Fibroblast of skin of scalp (primary cell): ENCODE measurements at places on chromosomes 2 and 18.

GRCh38 chr2:136966485-136966884, 201.1 kb downstream of the THSD7B start:
- no peak for DNase-seq

DNA sequence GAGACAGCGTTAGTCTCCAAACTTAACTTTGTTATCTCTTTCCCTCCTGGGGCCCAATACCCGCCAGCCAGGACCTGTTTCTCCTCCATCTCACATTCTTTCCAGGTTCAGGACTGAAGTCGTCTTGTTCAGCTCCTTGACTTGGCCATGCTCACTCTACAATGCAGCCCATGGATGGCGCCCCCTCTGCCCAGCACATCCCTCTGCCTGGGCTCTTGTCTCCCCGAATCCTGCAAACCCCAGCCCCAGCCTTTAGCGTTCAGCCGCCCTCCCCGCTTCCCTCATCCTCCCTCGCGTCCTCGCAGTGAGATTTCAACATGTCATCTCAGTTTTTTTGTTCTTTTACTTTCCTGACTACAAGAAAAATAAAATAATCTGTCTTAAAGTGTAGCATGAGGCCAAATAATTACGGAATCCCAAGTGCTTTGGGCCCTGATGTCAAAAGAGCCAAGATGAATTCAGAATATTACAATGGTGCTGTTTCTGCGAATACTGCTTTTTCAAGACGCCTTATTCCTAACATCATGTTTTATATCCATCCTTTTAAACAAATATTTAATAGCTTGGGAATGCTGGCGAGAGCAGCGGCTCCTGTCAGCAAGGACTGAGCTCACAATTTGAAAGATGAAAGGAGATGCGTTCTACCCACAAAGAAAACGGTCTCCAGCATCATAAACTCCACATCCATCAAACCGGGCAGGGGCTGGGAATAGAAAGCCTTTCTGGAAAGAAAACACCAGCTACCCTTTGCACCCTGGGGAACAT, 1.0 kb downstream of the FAM178B start:
- DNase-seq, result no peak

- DNase-seq, result no peak
Observed at GRCh38 chr18:75209951-75210258, 692 bp upstream of the TSHZ1 start.

DNA sequence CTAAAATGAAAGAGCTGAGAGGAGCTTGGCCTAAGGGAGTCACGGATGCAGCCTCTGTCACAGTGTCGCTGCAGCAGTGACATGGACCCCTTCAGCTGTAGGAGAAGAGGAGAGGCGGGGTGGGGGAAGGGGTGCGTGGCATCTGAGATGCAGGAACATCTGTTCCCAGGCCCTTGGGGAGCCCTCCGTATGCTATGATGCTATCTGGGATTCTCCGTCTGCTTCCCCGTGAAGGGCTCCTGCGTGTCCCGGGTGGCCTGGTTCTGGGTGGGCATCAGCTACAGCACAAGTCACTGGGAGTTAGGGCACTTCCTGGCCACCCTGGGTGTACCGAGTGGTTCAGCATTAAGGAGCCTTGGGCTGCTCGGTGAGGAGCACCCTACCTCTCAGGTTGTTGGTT, 35.6 kb upstream of the B3GNT7 start:
- DNase-seq, result no peak

GRCh38 chr2:26086155-26086637, 52.3 kb downstream of the RAB10 start:
- peak; percentile 21 for DNase-seq

- DNase-seq, result no peak
Observed at GRCh38 chr18:39721712-39722111, 2156.1 kb upstream of the CELF4 start.

GRCh38 chr18:78836838-78837237, 142.8 kb upstream of the SALL3 start:
- no peak for DNase-seq

DNA sequence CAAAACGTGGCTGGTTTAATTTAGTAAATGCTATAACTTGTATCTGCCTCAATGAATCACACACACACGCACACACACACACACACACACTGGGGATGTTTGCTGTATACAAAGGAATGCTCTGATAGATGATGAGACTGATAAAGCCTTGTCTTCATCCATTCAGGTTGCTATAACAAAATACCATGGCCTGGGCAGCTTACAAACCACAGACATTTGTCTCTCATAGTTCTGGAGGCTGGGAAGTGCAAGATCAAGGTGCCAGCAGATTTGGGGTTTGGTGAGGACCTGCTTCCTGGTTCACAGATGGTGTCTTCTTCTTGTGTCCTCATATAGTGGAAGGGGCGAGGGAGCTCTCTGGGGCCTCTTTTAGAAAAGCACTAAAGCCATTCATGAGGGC, 149.5 kb upstream of the HDAC4 start:
- no peak for DNase-seq

- peak; percentile 67 for DNase-seq
Observed at GRCh38 chr2:15271941-15272542, 289.1 kb downstream of the NBAS start.

DNA sequence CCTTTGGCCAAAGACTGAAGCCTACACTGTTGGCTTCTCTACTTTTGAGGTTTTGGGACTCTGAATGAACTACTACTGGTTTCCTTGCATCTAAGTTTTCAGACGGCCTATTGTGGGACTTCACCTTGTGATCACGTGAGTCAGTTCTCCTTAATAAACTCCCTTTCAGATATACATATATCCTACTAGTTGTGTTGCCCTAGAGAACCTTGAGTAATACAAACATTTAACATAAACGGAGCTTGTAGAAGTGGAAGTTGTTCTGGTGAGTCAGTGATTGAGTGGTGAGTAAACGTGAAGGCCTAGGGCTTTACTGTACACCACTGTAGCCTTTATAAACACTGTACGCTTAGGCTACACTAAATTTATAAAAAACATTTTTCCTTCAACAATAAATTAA, 107.2 kb upstream of the CDH2 start:
- DNase-seq, result peak; percentile 3

- DNase-seq, result peak; percentile 55
Observed at GRCh38 chr2:60641811-60642788, 88.6 kb upstream of the BCL11A start.

DNA sequence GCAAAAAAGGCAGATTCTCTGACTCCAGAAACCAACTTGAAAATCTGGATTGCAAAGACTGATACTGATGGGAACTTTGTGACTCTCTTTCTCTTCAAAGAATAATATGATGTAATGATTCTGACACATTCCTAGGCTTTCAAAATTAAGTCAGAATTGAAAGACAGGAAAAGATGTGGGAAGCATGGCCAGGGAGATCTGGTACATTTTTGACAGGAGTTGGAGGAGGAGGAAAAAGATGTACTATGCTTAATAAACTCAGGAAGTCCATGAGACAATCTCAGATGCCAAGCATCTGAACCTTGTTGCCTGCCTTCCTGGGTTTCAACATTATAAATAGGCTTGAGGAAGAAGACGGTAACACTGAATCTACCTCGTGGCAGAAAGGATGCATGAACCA, 34.2 kb downstream of the KLF7 start:
- DNase-seq, result no peak

DNA sequence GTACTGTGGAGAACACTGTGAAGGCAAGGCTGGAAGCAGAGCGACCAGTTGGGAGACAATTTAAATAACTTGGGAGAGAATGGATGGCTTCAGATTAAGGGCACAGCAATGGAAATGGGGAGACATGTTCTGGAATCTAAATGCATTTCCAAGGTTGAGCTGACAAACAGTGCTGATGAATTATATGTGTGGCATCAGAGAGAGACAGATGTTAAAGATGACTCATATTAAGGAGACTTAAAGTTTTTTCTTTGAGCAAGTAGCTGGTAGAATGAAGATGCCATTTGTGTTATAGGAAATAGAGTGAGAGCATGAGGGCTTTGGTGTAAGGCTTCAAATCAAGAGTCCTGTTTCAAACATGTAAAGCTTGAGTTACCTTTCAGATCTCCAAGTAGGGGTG, 441.8 kb downstream of the SETBP1 start:
- DNase-seq, result no peak

DNA sequence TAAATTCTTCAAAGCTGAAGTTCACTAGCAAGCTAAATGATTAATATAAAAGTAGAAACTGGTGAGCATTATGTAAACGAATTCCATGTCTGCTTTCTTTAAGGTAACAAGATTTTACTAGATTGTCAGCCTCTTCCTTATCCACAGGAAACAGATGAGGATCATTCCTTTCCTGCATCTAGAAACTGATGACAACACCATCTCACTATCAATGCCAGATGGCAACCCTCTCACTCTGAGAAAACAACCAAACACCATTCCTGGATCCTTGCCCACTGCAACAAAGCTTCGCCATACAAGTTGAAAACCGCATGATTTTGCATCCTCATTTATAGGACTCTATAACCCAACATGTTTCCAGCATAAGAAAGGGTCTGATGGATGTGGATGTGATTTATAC, 122.9 kb downstream of the ZNF521 start:
- DNase-seq, result peak; percentile 82

GRCh38 chr2:58598171-58598570, 357.0 kb upstream of the FANCL start:
- DNase-seq, result no peak

GRCh38 chr2:195824478-195824877, 167.5 kb downstream of the SLC39A10 start:
- DNase-seq, result no peak

- DNase-seq, result no peak
Observed at GRCh38 chr18:24559526-24559925, 99.1 kb downstream of the HRH4 start.

GRCh38 chr2:101528501-101528900, 53.6 kb upstream of the RFX8 start:
- no peak for DNase-seq

- peak; percentile 18 for DNase-seq
Observed at GRCh38 chr2:51003345-51004192, 28.4 kb downstream of the NRXN1 start.

- DNase-seq, result no peak
Observed at GRCh38 chr18:35019933-35020332, 21.3 kb upstream of the MAPRE2 start.

DNA sequence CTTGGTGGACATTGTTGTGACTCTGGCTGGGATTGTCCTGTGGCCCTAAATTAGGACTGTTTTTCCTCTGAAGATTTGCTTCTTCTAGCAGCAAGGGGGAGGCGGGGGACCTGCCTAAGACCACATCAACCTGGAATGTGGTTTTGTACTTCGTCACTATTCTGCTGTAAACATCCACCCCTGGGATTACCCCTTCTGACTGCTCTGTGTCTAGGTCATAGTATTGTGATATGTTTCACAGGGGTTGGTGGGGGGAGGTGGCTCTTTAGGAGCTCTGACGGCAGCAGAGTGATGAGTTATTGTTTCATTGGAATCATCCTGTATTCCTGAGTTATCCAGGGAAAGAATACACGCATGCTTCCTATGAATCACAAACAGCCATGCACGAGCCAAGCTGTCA, 226.4 kb upstream of the MYT1L start:
- DNase-seq, result no peak

GRCh38 chr2:240532031-240532775, 25.6 kb downstream of the ANKMY1 start:
- DNase-seq, result no peak

DNA sequence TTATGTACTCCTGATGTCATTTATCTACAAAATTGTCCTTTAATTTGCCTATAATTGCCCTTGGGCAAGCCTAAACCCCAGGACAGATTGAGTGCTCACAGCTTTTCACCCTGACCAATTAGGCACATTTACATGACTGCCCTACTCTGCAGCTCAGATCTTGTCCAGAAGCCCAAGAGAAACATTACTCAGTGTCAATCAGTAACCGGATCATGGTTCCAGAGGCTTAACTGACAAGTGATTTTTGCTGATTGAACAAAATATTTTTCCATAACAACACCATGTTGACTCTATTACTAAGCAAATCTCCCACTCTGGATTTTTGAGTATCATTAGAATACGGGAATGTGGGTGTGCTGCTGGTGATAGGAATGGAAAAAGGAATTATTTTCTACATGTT, 465.4 kb upstream of the TNP1 start:
- DNase-seq, result no peak

DNA sequence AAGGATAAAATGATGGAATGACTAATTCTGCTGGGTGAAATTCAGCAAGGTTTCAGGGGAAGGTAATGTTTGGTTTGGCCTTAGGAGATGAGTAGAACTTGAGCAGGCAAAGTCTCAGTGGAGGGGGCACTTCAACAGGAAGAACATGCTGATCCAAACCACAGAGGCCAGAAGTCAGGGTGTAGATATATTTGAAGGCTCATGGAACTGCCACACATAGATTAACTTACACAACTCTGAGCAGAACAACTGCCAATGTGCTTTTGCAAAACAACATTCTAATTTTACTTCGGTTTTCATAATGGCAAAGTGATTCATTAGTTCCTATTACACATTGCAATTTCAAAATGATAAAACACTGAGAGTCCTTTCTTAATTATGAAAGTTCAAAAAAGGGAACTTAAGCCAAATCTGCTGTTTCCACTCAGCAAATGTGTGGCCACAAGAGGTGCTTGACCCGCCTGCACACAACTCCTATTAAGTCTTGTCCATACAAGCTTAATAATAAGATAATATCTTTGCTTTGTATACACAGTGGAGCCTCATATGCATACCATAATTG, 284.8 kb downstream of the MREG start:
- peak; percentile 84 for DNase-seq

DNA sequence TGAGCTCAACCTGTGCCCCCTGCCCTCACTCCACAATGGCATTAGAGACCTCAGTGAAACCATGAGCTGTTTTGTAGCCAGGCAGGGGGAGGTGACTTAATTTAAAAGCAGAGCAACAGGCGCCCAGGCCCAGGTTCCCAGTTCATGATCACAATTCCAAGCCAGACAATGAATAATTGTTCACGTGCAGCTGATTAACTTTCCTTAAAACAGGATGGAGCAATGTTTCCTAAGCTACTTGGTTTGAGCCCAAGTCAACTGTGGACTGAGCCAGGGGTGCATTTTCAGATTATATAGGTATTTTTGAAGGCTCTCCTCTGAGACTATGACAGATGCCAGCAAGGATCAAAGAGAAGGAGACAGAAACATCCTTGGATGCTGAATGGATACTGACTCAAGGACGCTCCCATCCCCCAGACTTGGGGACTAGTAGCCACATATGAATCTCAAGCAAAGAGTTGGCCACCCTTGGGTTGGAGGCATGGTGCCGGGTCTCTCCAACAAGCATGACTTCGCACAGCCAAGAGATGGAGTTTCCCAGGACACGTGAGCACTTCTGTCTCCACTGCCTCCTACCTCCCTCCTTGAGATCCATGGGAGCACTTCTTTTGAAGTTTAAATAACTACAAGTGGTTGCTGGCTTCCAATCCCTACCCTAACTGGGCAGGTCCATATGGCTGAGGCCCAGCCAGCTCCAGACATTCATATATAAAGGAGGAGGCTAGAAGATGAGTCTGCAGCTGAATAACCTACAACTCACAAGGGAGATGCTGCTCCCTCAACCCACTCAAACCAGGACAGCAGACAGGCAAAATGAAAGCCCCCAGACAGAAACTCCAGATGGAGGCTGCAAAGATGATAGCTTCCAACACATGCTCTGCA, 12.7 kb downstream of the SMAD7 start:
- no peak for DNase-seq
